Stimulated activated CD4-positive, alpha-beta T cell treated with anti-CD3 and anti-CD28 coated beads, Interleukin-2, amount 100 ng/mL, for 4 hours (primary cell): ENCODE measurements at places on chromosomes 12 and 14.

DNA sequence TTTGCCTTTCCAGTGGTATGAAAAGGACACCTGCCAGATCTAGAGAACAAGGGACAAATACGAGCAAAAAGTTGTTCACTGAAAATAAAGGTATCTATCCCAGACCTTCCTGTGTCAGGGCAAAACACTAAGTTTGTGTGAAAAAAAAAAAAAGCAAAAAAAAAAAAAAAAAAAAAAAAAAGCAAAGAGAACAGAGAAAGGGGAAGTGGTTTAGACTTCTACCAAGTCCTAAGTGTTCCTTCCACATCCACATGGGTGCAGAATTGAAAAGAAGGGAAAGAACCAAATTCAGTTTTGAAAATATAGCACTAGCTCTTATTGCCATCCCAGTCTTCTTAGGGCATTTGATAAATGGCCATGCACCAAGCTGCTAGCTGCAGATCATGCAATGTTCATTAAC lies 41.7 kb downstream of the ZCRB1 start:
- no peak for DNase-seq

DNA sequence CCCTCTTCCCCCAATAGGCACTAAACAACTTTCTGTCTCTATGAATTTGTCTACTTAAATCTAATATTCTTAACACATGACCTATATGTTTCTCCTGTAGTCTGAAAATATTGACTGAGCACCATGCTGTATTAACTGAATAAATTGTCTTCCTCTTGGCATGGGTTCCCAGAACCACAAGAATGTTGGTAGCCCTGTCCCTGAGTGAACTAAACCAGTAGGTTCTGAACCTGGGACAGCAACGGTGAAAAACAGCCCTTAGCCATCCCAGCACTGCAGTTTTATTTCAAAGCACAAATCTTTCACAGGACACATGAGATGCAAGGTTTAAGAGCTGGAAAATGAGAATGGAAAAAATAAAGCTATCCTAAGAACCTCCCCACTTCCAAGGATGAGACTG lies 20.4 kb upstream of the HSP90B1 start:
- DNase-seq: no peak

DNA sequence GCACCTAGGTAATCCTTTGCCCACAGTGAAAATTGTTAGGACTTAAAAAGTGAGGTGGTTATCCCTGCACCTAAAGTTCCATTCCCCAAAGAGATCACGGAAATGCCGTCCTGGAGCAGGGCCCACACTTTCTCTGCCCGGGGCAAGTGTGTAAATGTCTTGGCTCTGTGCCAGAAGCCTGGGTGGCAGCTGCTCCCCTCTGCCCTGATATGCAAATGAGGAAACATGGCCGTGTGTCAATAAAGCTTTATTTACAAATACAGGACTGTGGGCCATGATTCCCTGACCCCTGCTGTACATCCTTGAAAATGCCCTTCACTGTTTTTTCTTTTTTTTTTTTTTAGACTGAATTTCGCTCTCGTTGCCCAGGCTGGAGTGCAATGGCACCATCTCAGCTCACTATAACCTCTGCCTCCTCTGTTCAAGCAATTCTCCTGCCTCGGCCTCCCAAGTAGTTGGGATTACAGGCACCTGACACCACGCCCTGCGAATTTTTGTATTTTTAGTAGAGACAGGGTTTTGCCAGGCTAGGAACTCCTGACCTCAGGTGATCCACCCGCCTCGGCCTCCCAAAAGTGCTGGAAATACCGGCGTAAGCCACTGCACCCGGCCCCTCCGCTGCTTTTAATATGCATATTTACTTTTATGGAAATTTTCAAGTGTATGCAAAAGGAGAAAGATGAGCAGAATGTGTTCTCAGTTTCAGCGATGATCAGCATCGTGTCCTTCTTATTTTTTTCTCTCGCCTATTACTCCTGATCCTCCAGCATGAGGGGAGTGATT lies 75.5 kb downstream of the GALNT9 start:
- DNase-seq: no peak

DNA sequence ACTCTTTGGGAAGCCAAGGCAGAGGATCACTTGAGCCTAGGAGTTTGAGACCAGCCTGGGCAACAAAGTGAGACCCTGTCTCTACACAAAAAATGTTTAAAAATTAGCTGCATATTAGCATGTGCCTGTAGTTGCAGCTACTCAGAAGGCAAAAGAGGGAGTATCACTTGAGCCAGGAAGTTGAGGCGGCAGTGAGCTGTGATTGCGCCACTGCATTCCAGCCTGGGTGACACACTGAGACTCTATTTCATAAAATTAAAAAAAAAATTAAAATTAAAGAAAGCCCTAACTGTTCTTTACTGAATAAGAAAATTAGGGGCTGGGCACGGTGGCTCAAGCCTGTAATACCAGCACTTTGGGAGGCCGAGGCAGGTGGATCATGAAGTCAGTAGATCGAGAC lies 27.0 kb downstream of the SENP1 start:
- no peak for DNase-seq

DNA sequence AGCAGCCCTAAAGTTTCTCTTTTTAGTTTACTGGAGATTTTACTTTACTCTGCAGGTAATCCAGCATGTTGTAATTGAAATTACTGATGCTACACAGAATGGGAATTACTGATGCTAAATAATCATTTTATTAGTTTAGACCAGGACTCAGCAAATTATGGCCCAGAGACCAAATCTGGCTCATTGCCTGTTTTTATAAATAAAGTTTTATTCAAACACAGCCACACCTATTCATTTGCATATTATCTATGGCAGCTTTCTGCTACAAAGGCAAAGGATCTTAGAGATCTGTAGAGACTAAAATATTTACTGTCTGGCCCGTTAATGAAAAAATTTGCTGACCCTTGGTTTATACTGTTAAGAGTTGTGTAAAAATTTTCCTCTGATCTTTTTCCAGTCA lies 216.1 kb downstream of the FUT8 start:
- no peak for DNase-seq

- no peak for DNase-seq
Observed at GRCh38 chr14:20476776-20477175, 7.6 kb downstream of the PNP start.

GRCh38 chr12:102234599-102234998 lies 37.0 kb upstream of the PMCH start:
- DNase-seq: no peak

DNA sequence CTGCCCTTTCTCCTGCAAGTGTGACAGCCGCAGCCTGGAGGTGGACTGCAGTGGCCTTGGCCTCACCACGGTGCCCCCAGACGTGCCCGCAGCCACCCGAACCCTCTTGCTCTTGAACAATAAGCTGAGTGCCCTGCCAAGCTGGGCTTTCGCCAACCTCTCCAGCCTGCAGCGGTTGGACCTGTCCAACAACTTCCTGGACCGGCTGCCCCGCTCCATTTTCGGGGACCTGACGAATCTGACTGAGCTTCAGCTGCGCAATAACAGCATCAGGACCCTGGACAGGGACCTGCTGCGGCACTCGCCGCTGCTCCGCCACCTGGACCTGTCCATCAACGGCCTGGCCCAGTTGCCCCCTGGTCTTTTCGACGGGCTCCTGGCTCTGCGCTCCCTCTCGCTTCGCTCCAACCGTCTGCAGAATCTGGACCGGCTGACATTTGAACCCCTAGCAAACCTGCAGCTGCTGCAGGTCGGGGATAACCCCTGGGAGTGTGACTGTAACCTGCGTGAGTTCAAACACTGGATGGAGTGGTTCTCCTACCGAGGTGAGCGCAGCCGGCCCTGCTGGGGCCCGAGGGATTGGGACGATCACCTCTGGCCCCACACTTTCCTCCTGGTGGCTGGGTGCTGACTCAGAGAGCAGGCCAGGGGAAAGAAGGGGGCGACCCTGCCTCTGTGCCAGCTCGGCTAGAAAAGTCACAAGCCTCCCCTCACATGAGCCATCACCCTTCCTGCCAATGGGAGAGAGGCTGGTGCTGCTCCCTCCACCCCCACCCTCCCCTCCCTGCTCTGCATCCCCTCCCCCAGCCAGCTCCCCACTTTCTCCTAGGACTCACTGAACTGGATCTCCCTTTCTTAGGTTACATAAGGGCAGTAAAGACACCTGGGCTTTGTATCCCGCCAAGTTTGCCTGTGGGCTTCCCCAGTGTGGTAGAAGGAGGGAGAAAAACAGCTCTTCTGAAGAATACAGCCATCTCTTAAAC lies 10.9 kb downstream of the LRTM2 start:
- no peak for DNase-seq

DNA sequence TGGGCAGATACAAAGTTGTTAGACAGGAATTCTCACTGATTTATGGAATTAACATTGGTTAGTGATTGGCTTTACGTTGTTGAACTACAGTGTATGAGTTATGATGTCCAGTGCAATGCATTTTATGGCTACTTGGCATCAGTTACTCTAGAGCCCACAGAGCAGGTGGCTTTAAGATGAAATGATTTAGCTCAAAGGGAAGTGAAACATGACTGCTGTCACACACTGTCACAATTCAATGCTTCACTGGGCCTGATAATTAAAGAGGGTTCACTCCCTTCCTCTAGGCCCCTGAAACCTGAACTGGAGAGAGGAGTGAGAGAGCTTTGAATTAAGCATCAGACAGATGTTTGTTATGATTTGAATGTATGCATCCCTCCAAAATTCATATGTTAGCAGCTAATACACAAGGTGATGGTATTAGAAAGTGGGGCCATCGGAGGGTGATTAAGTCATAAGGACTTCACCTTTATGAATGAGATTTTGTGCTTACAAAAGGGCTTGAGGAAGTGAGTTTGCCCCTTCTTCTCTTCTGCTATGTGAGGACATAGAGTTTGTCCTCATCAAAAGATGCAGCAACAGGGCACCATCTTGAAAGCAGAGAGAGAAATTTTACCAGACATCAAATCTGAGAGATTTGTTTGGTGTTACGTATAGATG lies 175.8 kb upstream of the GRIN2B start:
- no peak for DNase-seq

- no peak for DNase-seq
Observed at GRCh38 chr14:81137316-81137715, 83.4 kb downstream of the GTF2A1 start.

- DNase-seq: no peak
Observed at GRCh38 chr12:123391546-123392343, 7.8 kb downstream of the KMT5A start.

GRCh38 chr14:57383125-57383745 lies 7.2 kb upstream of the NAA30 start:
- no peak for DNase-seq

DNA sequence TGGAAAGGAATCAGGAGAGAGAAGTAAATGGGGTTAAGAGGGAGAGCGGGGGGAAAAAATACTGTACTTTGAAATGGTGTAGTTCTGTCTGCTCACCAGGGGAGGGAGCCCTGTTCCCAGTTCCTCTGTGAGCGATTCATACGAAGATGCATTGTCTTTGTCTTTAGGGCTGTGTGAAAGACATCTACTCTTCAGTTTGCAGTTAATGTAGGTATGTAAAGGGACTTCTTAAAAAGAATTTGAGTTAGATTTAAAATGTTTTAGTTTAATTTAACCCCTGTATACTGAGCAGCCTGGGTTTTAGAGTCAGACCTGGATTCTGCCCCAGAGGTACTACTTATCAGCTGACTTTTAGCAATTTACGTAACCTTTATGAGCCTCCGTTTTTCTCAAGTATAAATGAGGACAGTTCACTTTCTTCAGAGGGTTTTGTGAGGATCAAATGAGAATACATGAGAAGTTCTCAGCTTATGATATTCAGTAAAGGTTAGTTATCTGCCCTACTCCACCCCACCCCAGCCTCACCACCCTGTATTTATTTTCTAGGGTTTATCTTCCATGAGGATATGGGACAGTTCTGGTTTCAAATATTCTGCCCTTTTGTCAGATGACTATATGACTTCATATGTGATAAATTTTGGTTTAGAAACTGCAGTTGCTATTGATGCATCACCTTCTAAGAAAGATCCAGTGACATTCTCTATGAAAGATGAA lies 82.5 kb upstream of the EVL start:
- no peak for DNase-seq

DNA sequence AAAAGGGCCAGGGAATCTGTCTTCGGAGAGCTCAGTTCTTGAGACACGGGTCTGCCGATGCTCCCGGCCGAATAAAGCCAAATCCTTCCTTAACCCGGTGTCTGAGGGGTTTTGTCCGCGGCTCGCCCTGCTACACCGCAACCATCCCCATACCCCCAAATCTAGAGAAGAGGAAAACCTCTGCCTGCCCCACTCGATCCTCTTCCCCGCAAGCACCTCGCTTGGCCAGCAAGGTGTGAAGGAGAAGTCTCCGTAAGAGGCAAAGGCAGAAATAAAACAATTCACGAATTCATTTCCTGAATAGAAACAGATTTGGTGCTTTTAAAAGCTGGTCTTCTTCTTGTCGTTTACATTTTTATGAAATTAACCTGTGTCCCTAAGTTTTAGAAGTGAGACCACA lies 67.3 kb upstream of the GALNT9 start:
- DNase-seq: no peak

GRCh38 chr14:73662487-73662943 lies 17.7 kb downstream of the DNAL1 start:
- no peak for DNase-seq

DNA sequence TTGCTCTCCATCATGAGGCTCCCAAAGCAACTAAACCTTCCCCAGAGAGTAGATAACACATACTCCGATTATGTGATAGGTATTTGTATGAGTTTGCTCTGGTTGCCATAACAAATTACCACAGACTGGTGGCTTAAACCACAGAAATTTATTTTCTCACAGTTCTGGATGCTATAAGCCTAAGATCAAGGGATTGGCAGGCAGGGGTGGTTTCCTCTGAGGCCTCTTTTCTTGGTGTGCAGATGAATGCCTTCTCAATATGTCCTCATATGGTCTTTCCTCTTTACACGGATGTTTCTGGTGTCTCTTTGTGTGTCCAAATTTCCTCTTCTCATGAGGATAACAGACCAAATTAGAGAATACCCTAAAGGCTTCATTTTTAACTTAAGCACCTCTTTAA lies 285.8 kb upstream of the GRIP1 start:
- DNase-seq: no peak

DNA sequence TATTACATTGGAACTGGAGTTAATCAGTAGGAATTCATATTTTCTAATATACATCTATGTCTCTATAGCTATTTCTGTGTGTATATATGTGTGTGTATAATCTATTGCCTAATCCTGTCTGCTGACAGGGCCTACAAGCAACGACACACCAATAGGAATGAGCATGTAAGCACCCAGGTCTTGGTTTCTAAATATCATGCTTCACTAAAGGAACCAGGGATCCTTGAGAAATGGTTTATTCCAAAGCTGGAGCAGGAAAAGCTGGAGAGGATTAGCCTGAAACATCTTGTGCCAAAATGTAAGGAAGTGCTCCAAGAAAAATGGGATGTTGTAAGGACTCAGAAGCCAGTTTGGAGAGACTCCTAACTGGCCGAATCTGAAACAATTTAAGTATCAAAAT lies 29.3 kb upstream of the LGALS3 start:
- no peak for DNase-seq

GRCh38 chr14:81669308-81669707 lies 135.7 kb upstream of the SEL1L start:
- DNase-seq: no peak

- DNase-seq: no peak
Observed at GRCh38 chr14:61718039-61718438, 22.7 kb downstream of the HIF1A start.

DNA sequence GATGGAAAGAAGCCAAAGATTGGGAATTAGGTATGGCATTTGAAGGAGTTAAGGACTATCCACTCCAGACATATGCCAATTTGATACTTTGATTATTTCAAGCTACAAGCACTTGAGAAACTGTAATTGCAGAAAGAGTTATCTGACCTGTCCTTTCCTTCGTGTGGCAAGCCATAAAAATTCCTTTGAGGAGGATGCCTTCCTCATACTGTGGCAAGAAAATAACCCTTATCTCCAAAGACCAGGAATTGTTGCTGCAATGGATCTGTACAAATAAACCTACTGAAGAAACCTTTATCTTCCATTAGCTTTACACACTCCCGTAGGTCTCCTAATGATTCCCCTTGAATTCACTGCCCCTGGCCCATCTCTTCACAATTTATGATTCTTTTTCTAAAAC lies 165.1 kb upstream of the AMIGO2 start:
- DNase-seq: no peak
